Fibroblast of upper back skin (primary cell): ENCODE measurements at places on chromosomes 4 and X.

GRCh38 chr4:67535280-67535840 is 9.9 kb downstream of the CENPC start:
- no peak for DNase-seq

GRCh38 chr4:86718152-86718551 is 124.0 kb downstream of the PTPN13 start:
- no peak for DNase-seq

GRCh38 chrX:108464604-108465003 is 25.0 kb downstream of the COL4A5 start:
- peak; percentile 22 for DNase-seq

- no peak for DNase-seq
These were observed 332.9 kb downstream of the PPP3CA start for GRCh38 chr4:101014417-101014816.

- peak; percentile 87 for DNase-seq
These were observed 230.9 kb upstream of the GPC4 start for GRCh38 chrX:133645977-133646718.

GRCh38 chr4:87632469-87632868 is 17.6 kb upstream of the DMP1 start:
- peak; percentile 2 for DNase-seq

GRCh38 chr4:19348746-19349145 is 903.0 kb upstream of the SLIT2 start:
- DNase-seq = no peak

DNA sequence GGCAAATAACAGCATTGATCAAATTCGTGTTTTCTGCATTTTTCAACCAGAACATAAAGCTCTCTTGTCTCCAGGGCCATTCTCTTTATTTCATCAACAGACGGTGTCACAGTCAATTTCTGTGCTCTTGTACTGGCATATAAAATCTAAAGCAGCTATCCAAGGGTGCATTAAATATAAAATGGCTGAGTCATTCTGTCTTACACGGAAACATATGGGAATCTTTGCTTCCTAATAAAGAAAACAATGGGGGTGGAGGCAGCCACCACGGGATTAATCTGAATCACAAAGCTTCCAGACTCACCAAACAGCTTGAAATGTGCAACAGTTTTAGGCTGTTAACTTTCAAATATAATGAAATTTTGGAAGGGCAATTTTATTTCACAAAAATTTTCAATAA is 132.6 kb downstream of the IL15 start:
- peak; percentile 88 for DNase-seq

DNA sequence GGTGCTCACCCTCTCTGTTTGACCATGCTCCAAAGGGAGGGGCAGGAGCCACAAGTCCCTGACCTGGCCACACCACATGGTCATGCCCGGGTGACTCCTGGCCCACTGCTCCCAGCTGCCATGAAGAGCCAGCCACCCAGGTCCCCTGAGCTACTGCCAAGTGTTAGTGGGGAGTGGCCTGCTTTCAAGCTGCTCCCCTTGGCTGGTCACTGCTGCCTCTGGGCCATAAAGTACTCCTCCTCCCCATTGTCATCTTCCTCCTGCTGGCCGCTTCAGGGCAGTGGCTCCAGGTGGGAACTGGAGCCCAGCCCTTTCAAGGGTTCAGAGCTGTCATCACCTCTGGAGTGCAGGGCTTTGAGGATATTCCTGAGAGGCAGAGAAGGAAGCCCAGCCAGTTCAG is 27.3 kb upstream of the RBBP7 start:
- no peak for DNase-seq

DNA sequence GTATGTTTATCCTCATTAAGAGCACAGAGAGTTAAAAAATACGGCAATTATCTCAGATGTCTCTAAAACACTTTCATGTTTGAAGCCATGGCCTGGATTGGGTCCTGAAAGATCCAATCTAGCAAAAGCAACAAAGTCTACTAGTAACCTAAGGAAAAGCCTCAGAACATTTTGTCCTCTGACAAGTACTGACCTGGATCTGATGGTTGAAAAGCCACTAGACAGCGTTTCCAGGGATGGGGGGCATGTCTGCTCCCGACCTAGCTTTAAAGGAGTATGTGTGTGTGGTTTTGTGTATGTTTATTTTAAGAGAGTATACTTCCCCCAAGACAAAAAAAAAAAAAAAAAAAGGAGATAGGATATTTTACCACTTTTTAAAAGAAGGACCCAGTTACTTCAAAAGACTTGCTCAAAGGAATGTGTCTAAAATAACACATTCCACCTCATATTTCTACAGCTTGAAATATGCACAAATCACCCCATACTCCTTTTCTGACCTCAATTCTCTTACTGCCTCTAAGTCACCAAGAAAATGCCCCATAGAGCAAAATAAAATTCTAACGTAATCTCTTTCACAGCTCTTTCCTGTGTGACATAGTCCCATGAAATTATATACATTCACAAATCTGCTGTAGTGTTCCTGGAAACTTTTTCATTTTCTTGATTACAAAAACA is 189.0 kb upstream of the TTC29 start:
- DNase-seq = no peak

- no peak for DNase-seq
These were observed 3.2 kb upstream of the KLF8 start for GRCh38 chrX:56228914-56229313.

DNA sequence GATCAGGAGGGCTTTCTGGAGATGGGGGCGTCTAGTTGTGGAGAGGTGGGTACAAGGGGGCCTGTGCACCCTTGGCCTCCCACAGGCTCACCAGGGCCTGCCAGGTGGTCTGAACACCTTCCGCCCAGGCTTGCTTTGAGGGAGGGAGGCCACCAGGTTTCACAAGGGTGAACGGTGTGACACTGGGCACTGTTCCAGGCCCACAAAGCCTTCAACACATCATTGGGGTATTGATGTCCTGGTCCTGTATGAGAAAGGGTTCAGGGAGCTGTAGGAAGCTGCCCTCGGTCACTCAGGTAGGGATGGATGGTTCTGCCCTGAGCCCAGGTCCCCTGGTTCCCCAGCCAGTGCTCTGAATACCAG is 6.0 kb downstream of the HTRA3 start:
- no peak for DNase-seq

GRCh38 chrX:55201930-55202579 is 18.1 kb upstream of the PAGE5 start:
- DNase-seq = no peak

DNA sequence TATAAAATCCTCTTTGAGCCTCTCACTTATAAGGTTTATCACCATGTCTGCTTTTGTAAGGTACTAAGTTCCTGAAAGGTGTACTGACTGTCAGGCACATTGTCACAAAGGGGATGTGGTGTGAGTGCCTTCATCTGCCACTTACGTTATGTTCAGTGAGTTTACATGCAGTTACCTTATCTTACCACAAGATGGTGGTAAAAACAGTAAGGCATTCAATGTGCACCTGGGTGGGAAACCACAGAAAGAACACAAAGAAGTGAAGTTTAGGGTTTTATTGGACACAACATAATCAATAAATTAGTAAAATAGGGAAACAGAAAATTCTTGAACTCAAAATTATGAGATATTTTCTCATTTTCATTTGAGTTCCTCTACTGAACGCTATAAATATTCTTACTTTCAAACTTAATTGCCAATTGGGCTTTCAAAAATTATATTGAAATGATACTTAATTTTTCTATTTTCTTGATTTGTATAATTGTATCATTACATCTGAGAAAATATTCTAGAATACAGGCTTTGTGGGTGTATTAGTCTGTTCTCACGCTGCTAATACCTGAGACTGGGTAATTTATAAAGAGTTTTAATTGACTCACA is 650.8 kb downstream of the PCDH7 start:
- peak; percentile 47 for DNase-seq

DNA sequence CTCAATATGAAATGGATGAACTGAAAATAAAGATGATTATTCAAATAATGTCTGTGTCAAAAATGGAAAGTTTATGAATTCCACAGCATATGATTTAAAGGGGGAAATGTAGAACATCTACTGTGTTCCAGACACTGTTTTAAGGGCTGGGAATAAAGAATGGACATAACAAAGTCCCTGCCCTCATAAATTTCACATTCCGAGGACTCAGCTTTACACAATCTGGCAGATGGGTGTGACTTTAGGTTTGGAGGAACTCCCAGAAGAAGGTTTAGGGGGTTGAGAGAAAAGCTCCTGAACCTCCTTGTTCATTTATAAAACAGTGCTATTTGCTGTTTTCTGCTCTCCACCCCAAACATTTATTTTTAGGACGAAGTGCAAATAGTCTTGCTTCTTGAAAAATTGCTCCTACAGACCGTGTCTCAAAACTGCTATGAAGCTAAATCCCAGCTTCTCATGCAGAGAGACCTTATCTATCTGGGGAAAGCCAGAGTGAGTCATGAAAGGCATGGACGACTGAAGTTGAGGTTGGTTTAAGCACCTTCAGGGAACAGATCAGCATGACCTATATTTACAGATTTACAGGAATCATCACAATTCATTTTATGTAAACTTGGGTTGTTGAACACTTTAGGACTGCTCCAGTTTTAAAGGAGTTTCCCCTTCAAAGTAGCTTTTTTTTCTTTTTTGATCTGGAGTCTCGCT is 184.3 kb downstream of the HS6ST2 start:
- DNase-seq = no peak

- DNase-seq = no peak
These were observed 72.0 kb upstream of the SMARCAD1 start for GRCh38 chr4:94135701-94136100.

- peak; percentile 51 for DNase-seq
These were observed 39.4 kb upstream of the NDP start for GRCh38 chrX:44012484-44013096.

GRCh38 chrX:70030301-70030767 is 19.4 kb downstream of the AWAT2 start:
- peak; percentile 55 for DNase-seq

GRCh38 chrX:37315511-37316248 is 33.5 kb upstream of the PRRG1 start:
- DNase-seq = no peak

GRCh38 chrX:38652934-38653442 is 91.6 kb downstream of the TSPAN7 start:
- DNase-seq = no peak

DNA sequence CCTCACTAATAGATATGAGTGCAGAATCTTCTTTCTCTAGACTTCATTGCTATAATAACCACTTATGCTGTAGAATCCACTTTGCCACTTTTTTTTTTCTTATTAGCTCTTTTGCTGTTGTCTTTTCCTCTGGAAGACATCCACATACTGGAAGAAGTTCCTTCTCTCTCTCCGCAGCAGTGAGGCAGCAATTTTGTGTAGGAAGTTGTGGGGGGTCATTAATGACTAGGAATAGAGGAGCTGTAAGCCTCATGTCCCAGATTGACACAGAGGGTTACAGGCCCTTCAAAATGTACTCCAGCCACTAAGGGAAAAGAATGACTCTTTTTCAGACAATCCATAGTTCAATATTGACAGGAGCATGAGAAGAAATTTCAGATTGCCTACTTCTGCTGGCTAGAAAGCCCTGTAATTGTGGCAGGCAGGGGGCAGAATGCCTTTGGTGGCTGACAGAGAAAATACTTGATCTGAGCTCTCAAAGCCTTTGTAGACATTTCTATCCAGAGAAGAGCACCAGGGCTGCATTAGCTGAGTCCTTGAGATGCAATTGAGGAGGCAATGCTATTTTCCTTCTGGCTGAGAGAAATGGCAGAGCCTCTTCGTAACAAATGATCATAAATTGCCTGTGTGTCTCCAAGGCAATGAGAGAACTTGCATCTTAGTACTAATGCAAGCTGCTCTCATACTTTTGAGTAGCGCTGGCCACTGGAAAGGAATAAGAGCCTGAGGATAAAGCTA is 856.2 kb downstream of the STIM2 start:
- no peak for DNase-seq

GRCh38 chr4:144594471-144594986 is 51.4 kb upstream of the HHIP start:
- peak; percentile 46 for DNase-seq

GRCh38 chr4:107989162-107989536 is 540 bp upstream of the HADH start:
- DNase-seq = no peak
